ENCODE measurements at places on chromosomes 5 and 9.

GRCh38 chr9:136463578-136463977 lies 19.3 kb downstream of the SEC16A start:
- DNase-seq = no peak

- DNase-seq = no peak
These were observed 197.0 kb downstream of the TAF11L14 start for GRCh38 chr5:17831279-17831678.

GRCh38 chr5:95401626-95402025 lies 10.5 kb downstream of the FAM81B start:
- DNase-seq = no peak

DNA sequence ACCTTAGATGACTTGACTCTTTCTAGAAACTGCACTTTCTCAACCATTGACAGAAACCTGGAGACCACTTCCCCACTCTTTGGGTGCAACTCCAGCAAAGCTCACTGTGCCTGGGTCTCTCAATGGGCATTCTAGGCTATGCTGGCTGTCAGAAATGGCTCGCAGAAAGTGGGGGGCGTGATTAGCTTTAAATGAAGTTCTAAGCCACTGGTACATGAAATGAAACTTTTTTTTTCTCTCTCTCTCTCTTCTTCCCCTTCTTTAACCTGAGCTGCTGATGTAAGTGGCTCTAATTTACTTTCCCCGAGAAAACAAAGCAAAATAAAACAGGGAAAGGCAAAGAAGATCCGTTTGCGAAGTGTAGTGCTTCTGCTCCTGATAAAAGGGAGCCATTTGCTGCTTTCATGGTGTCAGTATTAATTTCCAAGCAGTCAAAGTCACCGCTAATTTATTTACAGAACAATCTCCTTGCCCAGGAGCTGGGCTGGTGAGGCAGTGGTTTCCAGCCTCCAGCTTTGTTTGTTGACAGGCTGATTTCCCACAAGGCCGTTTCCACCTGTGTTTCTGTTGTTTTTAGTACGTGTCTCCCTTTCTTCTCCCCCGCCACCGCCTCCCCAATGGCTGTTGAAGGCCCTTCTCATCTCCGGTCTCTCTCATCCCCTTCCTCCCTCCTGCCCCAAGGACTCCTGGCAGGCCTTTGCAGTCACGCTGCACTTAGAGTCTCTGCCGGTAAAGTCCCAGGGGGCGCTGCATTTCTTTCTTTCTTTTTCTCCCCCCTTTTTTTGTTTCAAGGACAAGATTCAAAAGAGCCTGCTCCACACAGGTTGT lies 422.9 kb downstream of the EBF1 start:
- peak; percentile 5 for DNase-seq

DNA sequence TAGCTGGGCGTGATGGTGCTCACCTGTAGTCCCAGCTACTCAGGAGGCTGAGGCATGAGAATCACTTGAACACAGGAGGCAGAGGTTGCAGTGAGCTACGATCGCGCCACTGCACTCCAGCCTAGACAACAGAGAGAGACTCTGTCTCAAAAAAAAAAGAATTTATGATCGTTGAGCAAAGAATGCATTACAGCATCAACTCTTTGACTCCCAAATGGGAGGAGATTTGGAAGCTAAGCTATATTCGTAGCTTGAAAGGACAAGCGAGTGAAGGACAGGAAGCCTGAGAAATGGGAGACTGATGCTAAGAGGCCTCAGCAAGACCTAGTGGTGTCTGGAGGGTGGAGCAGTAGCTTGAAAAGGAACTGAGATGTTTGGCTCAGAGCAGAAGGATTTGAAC lies 10.3 kb upstream of the CCIN start:
- DNase-seq = no peak

DNA sequence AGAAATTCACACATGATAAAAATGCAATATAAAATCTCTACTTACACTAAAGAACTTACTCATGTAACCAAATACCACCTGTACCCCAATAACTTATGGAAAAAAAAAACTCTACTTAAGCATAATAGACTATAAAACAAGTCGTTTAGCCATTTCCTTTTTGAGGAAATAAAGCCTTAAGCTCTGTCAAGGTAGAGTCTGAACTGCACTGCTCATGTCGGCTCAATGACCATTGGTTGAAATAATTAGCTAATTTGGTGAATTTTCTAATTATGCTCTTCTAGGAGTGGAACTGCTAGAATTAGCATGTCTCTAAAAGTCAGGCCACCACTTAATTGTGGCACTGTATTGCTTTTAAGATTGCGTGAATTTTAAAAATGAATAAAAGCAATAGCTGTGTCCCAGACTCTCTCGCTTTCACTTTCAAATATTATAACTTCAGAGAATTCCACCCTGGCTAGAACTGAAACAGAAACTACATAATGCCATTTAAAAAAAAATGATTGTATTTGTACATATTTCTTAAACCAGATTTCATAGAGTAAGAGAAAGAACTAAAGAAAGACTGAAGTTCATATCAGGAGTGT lies 113.0 kb upstream of the PCA3 start:
- no peak for DNase-seq

DNA sequence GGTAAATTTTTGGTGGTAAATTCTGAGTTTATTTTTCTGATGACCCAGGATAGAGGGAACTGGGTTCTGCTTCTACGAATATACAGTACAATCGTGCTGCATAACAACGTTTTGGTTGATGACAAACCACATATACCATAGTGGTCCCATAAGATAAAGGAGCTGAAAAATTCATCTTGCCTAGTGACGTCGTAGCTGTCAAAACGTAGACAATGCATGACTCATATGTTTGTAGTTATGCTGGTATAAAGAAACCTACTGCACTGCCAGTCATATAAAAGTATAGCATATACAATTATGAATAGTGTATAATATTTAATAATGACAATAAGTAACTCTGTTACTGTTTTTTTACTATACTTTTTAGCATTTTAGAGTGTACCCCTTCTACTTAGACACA lies 244.0 kb downstream of the GAS1 start:
- DNase-seq = no peak

GRCh38 chr9:93500571-93501298 lies 47.4 kb upstream of the FAM120AOS start:
- DNase-seq = no peak
